CD4-positive, CD25-positive, alpha-beta regulatory T cell (primary cell): ENCODE measurements at places on chromosomes 4 and X. TPM values are rescaled to one million over a fixed set of nuclear protein-coding genes. Genes with fewer than 3 reads are reported as not detected.

Gene IQCM
- polyA plus RNA-seq, result not detected

Gene RASL11B
- polyA plus RNA-seq, result not detected

Gene CSAG1
- polyA plus RNA-seq, result not detected

Gene MSX1
- not detected for polyA plus RNA-seq

Gene RNF212
- 5.4 TPM for polyA plus RNA-seq

Gene GAGE12J
- not detected for polyA plus RNA-seq

Gene TAPT1
- 26.0 TPM for polyA plus RNA-seq

Gene AKAP14
- polyA plus RNA-seq, result not detected

Gene HAND2
- polyA plus RNA-seq, result not detected

Gene SLAIN2
- 26.4 TPM for polyA plus RNA-seq

Gene TMEM271
- polyA plus RNA-seq, result not detected

Gene ADH6
- not detected for polyA plus RNA-seq

Gene OSTC
- 107 TPM for polyA plus RNA-seq
